Eye (tissue), 1 donor: ENCODE measurements at places on chromosomes 11 and 22.

DNA sequence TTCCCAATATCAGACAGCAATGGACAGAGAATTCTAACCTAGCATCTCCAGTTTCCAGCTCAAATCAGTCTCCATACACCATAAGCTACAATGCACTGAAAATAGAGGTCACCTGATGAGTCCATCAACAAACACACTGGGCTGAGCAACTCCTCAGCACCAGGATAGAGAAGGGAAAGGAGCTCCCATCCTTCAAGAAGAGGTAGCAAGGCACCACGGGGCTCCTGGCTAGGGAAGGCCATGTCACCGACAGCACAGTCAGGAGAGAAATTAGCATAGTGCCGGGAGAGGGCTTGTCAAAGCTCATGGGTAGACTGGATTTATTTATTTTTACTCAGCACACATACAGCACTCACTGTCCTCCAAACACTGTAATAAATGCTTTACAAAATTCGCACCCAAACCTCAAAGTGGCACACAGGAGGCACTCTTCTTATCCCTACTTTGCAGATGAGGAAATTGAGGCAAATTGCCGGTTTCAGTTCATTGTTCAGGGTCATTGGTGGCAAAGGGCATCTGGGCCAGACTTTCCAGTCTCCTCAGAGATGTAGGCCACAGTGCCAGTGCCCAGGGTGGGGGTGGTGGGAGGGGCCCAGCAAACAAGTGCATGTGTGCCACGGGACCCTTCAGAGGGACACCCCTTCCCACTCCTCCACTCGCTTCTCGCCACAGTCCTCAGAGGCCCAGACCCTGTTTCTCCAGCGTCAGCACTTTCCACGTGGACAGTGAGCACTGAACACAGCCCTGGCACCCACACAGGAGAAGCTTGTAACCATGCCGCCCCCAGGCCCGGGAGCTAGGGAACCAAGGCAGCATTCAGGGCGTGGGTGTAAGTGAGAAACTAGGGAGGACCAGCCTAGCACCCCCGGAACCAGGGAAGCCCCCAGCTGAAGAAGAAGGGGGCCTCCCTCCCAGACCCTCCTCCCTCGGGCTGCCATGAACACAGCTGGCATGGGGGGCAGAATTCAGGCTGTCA lies 1417.4 kb downstream of the TBC1D22A start:
- no peak for DNase-seq

- no peak for DNase-seq
These were observed 61.1 kb upstream of the TNRC6B start for GRCh38 chr22:40116496-40117200.

DNA sequence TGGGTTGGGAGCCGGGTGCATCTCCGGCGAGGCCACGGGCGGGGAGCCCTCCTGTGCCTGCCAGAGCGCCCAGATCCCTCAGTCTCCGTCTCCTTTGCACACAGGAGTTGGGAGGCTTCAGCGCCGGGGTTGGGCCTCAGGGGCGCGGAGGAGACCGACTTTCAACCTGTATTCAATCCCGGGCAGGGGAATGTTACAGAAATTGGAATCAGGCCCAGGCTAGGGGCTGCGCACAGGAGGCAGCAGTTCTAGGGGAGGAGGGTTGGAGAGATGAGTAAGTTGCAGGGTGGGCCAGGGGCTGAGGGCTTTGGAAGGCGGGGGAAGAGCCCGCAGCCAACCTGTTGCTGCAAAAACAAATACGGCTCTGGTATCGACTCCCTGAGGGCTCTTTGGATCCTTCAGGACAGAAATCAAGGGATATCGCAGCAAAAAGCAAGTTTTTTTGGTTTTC lies 640 bp upstream of the KCNA4 start:
- peak; percentile 69 for DNase-seq

GRCh38 chr11:94678901-94679300 lies 89.3 kb upstream of the AMOTL1 start:
- DNase-seq, result no peak

DNA sequence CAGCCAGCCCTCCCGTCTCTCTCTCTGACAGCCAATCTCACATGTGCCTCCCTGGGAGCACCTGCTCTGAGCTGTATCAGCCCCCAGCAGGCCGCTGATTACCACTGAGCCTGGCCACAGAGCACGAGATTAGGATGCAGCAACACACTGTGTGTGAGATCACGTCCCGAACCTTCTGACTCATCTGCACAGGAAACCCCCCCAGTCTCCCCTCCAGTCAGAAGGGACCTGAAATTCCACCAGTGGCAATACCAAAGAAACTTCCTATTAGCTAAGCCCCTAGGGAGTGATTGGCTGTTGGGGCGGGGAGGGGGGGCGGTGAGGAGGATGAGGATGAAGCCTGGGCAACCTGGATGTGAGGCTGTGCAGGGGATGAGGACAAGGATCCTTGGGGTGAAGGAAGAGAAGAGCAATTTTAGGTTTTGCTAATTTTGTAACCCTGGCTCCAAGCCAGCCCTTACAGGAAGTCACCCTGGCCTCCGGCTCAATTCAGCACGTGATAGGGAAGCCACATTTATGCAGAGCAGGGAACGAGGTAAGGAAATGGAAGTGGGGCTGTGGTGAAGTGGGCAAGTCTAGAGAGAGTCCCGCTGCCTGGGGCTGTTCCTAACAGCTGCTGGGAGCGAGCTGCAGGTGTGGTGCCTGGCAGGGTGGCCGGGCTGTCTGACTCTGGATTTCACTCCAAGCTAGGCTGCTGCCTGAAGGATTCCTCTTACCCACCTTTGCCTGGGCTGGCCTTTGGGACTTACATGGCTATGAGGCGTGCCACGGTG lies 1.9 kb downstream of the SLC43A3 start:
- DNase-seq, result peak; percentile 36

- DNase-seq, result no peak
These were observed 247.6 kb downstream of the BRD1 start for GRCh38 chr22:49580024-49580423.
